Kidney (tissue), 22 donors: ENCODE measurements at places on chromosomes 3 and 15.
A peak's percentile ranks its signal among the peaks of the same experiment; 100 is the strongest.

DNA sequence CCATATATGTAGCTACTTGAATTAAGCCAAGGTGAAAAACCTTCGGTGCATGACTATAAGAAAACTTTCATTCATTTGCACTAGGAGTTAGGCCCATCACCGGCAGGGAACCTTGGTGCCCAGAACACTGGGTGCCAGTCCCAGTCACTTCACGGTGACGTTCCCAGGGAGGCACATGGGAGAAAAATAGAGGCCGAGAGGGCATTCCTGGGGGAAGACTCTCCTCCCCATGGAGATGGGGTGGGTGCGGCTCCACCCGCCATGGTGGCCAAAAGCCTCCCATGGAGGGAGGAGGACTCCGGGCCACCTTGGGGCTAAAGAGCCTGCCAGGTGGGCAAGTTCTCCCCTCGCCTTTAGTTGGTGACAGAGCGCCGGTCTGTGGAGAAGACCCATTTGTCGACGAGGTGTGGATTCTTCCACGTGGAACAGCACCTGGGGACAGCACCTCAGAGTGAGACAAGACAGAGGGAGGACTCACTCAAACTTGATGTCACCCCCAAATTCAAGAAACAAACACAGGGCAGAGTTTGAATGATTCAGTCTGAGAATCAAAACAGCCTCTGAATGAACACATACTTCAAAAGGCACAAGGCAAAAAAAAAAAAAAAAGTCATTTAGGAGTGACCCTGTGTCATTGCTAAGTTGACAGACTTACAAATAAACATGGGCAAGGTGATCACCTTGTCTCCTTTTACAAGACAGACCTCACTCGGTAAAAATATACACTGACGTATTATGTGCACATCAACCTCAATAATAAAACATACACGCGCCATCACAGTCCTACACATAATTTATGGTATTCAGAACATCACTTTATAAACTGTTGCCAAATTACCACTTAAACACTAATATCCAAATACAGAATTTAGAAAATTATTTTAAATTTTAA is 38.6 kb downstream of the ZXDC start:
- no peak for DNase-seq

DNA sequence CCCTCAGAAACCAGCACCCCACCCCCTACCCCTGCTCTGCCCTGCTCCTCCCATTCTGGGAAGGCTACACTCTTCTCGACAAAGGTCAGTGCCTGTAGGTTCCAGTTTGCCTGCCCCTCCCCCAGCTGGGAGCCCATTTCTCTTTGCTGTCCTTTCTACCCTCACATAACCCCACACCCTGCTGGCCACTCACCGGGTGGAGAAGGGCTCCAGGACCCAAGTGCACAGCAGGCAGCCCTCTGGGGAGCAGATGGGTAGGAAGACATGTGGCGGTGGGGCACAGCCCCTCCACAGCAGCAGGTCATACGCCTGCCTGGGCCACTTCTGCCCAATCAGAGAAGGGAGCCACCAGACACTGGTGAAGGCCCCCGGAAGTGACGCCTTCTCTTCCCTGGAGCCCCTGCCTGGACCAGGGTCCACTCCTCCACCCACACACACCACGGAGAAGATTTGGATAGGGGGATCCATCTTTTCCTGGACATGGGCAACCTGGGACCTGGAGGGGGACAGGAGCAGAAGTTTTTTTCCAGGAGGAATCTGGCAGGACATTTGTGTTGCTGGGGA is at the start of gene THPO:
Gene THPO, minus strand, starts transcription at position 326 of the 564 bp plus-strand sequence. CDS start 1,948 bp downstream, outside the sequence.
- peak; percentile 74 for DNase-seq

DNA sequence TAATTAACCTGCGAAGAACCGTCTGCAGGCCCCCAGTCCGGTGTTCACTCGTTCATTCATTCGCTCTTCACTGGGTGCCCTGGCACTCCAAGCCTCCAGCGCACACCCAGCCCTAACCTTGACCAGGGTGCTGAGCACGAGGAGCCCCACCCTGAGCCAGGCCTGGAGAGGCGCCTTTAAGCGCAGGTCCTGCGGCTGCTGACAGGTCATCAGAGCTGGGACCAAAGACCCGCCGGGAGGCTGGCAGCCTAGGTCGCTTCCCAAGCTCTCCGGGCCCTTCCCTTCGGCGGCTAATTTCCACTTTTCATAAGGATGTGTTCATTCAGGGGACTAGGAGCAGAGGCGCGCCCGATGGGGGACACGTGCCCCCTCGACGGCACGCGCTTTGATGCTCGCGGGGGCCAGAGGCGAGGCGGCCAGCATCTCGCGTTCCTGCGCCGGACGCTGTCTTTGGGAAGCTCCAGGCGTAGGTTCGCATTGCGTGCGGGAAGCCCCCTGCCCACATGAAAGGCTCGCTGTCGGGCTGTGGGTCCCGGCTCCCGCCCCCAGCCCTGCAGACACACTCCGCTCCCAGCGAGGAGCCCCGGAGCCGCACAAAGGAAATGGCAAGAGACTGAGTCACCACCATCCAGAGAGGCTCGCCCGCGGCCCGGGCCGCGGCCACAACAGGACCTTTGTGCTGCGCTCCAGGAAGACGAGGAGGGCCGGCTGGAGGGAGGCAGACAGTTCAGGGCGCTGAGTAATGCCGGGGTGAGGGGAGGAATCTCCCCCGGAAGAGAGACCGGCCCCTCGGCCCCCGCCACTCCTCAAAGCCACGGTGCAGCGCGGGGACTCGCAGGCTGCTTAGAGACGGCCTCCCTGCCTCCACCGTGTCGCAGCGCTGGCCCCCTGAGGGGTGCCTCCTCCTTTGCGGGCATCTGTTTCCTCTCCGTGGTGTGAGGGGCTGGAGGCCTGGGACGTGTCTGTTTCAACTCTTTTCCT is 266.4 kb upstream of the HES1 start:
- DNase-seq = peak; percentile 94

DNA sequence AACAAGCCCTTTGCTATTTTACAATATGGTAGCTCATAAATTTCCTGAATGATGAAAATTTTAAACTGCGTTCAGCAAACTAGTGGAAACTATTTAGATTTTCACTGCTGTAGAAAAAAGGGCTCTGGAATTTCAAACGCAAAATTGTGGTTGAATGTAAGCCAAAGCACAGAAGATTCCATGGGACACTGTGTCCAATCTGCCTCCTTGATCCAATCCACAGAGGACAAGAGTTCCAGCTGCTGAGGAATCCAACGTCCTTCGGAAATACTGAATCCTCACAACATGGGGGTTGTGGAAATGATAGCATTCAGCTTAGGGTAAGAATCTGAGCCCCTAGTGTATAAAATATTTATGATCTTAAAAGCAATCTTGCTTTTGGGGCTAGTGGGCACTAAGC is 161.0 kb downstream of the PLD1 start:
- DNase-seq = no peak

DNA sequence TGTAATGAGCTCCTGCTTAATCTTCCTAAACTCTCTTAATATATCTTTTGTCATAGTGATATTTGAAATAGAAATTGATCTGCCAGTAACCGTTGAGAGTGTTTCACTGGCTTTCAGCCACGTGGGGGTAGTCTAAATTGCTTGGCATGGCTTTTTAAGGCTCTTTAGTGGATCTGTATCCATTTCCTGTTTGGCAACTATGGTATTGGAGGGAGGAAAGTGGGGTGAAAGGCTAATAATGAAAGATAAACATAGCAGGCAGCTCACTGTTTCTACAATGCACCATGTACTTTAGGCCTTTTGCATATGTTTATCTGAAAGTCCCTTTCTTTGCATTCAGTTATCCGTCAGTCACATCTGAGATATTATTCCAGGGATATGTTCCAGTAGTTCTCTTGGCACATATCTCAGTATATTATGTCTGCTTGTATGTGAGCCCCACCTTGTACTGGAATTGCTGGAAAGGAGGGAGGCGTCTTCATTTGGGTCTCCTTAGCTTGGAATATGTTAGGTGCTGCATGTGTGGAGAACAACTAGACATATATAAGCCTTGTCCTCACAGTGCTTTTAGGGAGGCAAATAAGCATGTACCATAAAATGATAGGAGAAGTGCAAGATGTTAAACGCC is 10.8 kb downstream of the TOPAZ1 start:
- peak; percentile 6 for DNase-seq

DNA sequence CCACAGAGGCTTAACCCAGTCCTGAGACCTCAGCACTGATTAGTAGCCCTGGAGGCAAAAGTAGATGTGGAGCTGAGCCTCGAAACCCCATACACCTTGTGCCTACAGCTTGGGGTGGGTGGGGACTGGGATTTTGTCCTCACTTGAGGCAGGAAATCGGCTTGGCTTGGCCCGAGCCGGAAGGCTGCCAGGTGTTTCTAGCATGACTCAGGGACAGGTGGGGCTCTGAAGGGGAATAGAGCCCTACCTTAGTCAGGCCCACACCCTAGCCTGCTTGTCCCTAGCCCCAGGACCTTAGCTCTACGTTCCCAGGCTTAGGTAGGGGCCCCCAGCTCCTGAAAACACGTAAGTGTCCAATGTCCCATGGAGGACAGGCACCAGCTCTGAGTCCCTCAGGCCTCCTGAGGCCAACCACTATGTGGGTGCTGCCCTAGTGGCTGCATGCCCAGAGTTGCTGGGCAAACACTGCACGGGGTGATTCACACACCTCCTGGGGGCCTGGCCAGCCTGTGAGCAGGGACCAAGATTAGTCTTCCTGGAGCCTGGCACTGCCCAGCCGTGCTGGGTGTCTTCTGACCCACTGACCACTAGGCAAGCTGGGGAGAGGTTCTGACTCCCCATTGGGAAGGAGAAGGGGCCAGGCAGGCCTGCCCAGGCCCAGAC is 3.1 kb downstream of the MST1R start:
- DNase-seq = no peak

GRCh38 chr3:141400073-141400971 is 32.0 kb downstream of the ZBTB38 start:
- no peak for DNase-seq

DNA sequence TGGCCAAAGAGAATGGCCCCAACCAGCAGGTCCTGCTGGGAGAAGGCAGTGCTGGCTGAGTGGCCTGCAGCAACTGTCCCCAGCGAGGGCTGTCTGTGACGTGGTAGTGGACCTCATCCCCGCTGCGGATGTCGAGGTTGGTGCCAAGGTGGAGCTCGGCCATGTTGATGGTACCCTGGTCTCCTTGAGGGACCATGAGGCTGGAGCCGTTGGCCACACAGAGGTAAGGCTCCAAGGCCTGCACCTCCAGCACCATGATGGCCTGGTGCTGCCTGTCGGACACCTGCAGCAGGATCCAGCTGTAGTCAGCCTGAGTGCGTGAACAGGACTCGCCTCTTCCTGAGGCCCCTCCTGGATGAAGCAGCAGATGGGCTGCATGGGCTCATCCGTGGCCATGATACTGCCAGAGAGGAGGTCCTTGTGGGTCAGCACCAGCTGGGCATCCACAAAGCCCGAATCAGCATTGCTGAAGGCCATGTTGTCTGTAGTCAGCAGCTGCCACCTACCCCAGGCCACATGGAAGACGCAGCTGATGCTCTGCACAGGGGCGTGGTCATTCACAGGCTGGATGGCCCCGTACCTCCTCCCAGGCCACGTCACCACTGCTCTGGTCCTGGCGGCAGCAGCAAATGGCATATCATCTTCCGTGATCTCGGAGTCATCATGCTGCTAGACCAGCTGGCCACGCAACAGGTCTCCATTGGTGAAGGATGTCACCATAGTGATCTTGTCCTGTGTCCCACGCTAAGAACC is 167.5 kb downstream of the GOLGA6L4 start:
- no peak for DNase-seq

- no peak for DNase-seq
Observed at GRCh38 chr15:88949734-88950400, 36.7 kb upstream of the MFGE8 start.

- no peak for DNase-seq
Observed at GRCh38 chr15:49707598-49707997, 86.8 kb downstream of the DTWD1 start.

DNA sequence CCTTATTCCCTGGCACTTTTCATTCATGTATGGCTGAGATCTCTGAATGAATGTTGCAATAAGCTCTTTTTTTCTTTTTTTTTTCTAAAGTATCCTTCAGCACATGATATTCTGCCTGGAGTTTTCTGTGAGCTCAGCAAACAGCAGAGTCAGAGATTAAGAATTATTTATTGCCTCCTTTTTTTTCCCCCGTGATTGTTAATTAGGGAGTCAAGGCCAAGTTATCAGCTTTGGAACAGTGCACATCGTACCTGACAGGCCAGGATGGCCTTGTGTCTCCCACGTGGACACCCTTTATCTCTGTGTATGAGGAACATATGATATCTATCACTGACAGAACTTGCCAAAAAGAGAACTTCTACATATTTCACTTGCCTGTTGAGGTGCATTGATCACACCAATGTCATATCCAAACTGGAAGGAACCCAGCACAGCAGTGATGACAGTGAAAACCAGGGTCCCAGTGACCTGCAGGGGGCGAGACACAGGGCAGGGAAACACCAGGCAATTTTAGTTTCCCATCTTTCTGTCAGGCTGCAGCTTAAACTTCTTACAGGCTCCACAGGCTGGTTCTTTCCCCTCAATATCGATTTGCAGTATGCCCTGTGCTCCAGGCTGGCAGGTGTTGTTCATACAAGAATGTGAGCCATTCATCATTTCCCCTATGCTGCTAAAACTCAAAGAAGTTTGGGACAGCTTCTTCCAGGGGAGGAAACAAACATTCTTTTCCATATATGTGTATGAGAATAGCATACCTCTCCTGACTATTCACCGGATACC is 8.2 kb downstream of the SLC2A2 start:
- no peak for DNase-seq

GRCh38 chr3:12371525-12372140 is 82.8 kb downstream of the PPARG start:
- DNase-seq = no peak

DNA sequence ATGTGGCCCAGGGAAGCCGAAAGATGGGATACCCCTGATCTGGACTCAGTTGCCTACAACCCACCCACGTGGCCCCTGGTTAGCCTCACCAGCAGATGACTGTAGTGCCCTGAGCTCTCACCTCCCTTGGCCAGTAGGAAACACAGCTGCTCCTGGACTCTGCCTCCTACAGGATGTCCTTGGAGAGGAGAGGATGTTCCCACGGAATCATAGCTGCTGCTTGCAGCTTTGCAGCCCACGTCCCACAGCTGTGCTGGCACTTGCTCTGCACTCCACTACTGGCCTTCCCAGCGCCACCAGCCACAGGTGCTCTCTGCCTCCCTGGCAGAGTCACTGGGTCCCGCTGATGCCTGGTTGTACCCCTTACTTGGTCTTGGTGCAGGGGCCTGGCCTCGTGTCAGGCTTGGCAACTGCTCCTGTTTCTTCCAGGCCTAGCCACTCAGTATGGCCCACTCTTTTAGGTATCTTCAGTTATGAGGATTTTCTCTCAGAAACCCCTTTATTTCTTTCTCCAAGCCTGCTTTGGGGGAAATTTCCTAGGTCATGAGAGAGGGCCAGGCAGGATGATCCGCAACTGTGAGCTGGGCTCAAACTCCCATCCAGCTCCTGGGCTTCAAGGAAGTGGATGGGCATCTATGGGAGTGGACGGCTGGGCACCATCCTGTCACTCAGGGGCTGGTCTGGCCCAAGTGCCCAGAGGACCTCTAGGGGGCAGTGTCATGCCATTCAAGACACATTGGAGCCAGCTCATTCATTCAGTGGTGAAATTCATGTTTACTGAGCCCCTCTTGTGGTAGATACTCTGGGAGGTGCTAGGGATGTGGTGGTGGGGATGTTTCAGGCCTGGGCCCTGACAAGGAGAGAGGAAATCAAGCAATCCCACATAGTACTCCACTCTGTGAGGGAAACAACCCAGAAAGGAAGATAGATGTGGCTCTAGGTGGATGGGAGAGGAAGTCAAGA is 16.2 kb upstream of the VILL start:
- peak; percentile 83 for DNase-seq

- DNase-seq = no peak
Observed at GRCh38 chr15:83842281-83842680, 188.4 kb downstream of the ADAMTSL3 start.

GRCh38 chr3:24640330-24640877 is 145.8 kb upstream of the THRB start:
- DNase-seq = peak; percentile 47
